ENCODE measurements at places on chromosomes 16 and 17.
A peak's percentile ranks its signal among the peaks of the same experiment; 100 is the strongest.

DNA sequence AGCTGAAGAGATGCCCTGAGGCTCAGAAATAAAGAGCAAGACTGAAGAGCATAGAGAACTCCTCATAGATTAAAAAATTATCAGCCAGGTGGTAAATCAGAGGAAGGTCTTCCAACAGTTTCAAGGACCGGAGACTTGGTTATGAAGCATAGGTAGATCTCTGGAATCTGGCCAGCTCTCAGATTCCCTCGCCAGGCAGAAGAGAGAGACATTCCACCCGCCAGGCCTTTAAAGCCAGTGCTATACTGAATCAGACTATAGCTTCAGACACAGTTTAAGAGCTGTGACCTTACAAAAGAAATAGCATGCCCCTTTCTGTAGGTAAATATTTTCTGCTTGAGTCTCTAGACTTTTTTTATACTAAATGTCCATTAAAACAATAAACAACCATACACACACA, 70.3 kb downstream of the NFATC3 start:
- no peak for DNase-seq

GRCh38 chr16:86307514-86307903, 202.8 kb upstream of the FOXF1 start:
- DNase-seq, result no peak

- no peak for DNase-seq
Measured at GRCh38 chr17:56505154-56505756, 88.2 kb upstream of the NOG start.

GRCh38 chr17:61456688-61457225, 4.5 kb downstream of the TBX4 start:
- no peak for DNase-seq

- DNase-seq, result no peak
Measured at GRCh38 chr16:79838496-79839259, 238.1 kb upstream of the MAF start.

DNA sequence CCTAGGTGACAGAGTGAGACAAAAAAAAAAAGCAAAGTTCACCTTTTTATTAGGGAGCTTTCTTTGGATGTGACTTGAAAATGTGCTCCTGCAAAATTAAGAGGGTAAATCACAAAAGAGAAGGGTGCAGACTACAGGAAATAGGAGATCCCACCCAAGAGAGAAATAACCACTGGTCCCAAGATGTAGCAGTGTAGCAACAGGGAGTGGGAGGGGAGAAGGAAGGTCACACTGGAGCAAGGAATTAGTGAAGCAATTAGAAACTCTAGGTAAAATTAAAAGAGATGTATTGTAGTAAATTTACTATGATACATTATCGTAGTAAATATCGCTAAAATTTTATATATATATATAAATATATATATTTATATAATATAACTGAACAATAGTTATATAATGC, 12.3 kb upstream of the SPN start:
- DNase-seq, result no peak

- no peak for DNase-seq
Measured at GRCh38 chr17:63405741-63406261, 40.3 kb downstream of the CYB561 start.

DNA sequence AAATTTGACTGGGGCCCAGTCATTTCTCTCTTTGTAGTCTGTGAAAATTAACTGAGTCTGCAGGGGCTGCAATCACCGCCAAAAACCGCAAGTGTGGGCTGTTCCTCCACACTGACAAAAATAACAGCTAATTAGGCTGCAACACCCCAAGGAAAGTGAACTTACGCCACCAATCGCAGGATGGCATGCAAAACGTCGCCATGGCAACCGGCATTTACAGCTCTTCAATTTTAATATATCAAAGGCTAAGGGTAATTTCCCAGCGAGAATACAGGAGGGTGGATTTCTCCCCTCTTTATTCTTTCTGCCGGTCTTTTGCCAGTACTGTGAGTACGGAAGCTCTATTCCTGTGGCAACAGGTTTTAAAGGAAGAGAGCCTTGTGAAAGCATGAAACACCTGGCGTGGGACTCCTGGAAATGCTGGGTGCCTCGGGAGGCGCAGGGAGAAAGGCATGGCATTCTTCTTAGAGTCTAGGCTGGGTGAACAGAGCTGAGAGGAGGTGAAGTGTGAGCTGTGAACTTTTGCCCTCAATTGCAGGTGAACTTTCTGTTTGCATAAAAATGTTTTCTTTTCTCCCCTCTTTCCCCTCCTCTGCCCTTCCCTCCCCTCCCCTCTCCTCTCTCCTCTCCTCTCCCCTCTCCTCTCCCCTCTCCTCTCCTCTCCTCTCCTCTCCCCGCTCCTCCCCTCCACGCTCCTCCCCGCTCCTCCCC, 399.7 kb downstream of the XYLT1 start:
- DNase-seq, result peak; percentile 49

- DNase-seq, result no peak
Measured at GRCh38 chr17:58289869-58290268, 9.1 kb upstream of the MPO start.

DNA sequence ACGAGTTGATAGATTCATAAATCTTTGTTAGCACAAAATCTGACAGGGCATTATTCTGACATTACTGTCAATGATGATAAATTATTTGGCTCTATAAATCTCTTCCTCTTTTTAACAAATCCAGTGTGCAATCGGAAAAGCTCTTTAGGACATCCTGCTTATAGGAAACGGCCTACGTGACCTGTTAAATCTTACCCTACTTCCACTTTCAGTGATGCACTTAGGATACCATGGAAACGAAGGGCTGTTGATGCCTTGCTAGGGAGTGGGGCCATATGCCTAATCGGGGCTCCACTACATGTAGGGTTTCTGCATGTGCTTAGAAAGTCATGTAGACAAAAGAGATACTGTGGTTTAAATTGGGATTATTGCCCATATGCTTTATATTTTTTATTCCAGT, 27.2 kb downstream of the ZNF594 start:
- DNase-seq, result no peak

GRCh38 chr16:27925612-27926011, 137.9 kb downstream of the GSG1L start:
- no peak for DNase-seq

GRCh38 chr16:11257131-11257938, 1.3 kb upstream of the SOCS1 start:
- DNase-seq, result peak; percentile 29

DNA sequence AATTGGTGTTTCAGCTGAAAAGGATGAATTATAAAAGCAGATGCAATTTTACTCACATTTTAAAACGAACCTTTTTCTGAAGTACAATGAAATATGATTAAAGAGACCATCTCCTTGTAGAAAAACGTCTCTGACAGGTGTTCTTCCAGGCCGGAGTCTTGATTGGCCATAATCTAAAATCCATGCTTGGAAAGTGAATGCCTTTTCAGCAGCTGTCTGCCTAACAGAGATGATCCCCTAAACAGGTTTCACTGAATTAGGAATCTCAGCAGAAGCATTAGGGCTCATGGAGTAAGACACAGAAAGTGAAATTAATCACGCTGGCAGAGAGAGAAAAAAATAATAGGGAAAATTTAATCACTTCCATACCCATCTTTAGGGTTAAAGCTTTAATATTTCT, 39.3 kb upstream of the IRX5 start:
- DNase-seq, result no peak

DNA sequence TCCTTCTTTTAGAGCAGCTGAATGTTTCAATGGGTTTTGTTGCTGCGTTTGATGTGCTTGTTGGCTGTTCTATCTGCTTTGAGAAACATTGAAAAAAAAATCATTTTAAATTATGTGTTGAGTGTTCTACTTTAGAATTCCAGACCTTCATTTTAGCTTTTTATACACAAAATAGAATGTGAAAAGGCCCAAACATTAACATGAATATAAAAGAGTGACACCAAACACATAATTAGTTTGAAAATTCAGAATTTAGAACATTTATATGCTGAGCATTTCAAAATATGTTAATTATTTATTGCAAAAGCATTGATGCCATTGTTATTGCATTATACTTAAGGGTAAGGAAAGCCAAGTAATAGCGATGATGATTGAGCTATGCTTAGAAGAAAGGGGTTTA, 2.9 kb downstream of the NFAT5 start:
- DNase-seq, result no peak

DNA sequence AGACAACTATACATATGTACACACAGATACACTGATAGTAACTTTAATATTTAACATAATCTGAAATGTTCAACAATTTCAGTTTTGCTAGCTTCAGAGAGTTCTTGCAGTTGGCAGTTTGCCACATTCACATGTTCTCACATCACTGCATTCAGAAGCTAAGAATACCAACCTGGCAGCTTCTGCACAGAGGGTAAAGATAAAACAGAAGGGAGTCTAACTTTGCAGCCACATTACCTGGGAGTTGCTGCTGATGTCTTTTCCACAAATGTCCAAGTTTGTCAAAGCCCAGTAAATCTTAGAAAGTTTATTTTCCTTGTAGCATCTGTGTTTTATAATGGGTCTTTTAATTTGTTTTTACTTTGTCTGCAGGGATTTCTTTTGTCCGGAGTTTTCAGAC, 332.0 kb downstream of the BCAS3 start:
- no peak for DNase-seq

DNA sequence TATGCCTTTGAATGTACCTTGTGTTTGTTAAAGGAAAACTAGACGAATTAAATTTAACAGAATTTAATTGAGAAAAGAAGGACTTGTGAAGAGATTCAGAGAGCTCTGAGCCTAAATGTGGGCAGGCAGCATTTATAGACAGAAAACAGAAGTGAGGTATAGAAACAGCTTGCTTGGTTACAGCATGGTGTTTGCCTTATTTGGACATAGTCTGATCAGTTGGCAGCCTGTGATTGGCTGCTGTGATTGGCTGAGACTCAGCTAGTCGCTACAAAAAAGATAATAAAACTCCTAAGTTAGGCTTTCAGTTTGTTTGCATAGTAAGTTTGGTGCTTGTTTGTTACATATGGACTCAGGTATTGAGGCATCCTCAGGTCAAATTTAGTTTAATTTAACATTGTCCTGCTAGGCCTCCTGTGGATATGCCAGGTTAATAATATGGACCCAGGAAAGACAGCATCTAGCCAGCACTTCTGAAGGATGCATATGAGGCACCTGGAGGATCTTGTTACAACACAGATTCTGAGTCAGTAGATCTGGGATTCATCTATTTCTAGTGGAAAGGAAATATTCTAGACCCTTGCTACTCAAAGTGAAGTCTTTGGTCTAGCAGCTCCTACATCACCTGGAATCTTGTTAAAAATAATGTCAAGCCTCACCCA, 43.4 kb downstream of the SLFN5 start:
- no peak for DNase-seq

- no peak for DNase-seq
Measured at GRCh38 chr17:79174905-79175856, 100.6 kb downstream of the ENGASE start.

All from activated naive CD4-positive, alpha-beta T cell (primary cell).